ENCODE measurements at places on chromosomes 11 and 22.

GRCh38 chr22:25361899-25362214 lies 142.4 kb downstream of the CRYBB2 start:
- no peak for DNase-seq

DNA sequence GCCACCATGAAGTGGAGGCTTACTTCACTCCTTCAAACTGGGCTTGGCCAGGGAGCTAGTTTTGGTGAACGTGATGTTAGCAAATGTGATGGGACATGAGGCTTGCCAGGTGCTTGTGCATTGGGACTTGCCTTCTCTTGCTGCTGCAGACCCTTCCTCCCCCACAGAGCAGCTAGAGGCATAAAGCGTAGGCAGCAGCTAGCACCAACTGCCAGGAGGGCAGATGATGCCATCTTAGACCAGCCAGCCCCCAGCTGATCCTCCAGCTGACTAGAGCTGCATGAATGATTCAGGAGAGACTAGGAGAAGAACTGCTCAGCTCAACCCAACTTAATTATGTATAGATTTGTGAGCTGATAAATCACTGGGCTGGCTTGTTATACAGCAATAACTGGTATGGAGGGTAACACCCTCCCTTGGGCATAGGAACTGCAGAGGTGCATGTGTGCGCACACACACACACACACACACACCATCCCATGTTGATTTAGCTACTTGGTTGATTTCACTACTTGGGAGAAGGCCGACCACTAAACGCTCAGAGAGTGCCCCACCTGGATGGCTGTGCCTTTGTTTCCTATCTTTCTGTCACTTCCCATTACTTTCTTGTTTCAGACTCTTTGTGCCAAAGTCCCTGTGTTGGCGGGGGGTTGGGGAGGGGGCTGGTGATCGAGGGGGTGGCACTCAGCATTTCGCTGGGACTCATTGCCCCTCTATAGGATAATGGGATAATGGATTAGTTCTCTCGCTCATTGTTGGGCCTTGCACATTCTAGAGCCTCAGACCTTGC lies 202.8 kb downstream of the ADAMTS15 start:
- no peak for DNase-seq

DNA sequence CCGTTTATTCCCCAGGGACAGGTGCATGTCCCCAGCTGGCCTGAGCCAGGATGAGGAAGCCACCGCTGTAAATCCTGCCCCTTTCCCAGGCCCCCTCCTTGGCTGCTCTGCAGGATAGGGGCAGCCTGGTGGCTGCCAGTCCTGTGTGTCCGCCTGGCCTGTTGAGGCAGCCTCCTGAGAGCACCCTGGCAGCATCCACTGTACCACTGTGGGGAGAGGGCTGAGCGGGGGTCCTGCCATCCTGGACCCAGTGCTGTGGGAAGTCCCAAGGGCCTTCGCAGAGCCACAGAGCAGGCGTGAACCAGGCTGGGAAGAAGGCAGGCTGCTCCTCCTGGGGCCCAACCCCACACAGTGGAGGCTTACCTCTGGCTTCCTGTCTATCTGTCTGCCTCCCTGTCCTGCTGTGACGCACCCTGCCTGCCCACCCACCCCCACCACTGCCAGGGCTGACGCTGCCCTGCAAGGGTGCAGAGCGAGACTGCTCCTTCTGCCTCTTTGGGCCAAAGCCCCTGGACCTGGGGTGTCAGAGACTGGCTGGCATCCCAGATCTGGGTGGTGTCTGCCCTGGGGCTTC lies 8.4 kb downstream of the KCTD17 start:
- DNase-seq = no peak

DNA sequence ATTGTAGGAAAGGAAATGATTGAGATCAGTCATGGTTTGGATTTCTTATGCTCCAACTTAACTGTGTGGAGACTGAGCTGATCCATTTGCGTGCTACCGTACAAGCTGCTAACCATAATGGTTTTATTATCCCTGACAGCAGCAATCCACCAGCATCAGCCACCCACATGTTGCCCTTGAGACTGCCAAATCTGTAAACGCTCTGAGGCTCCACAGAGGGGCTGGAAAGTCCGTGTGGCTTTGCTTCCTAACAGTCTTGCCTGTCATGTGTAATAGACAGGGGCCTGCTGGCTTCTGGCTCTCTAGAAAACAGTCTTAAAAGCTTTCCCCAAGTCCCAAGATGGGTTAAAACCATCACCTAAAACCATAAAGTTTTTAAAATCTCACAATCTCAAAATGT lies 30.1 kb downstream of the ATG16L2 start:
- DNase-seq = no peak

DNA sequence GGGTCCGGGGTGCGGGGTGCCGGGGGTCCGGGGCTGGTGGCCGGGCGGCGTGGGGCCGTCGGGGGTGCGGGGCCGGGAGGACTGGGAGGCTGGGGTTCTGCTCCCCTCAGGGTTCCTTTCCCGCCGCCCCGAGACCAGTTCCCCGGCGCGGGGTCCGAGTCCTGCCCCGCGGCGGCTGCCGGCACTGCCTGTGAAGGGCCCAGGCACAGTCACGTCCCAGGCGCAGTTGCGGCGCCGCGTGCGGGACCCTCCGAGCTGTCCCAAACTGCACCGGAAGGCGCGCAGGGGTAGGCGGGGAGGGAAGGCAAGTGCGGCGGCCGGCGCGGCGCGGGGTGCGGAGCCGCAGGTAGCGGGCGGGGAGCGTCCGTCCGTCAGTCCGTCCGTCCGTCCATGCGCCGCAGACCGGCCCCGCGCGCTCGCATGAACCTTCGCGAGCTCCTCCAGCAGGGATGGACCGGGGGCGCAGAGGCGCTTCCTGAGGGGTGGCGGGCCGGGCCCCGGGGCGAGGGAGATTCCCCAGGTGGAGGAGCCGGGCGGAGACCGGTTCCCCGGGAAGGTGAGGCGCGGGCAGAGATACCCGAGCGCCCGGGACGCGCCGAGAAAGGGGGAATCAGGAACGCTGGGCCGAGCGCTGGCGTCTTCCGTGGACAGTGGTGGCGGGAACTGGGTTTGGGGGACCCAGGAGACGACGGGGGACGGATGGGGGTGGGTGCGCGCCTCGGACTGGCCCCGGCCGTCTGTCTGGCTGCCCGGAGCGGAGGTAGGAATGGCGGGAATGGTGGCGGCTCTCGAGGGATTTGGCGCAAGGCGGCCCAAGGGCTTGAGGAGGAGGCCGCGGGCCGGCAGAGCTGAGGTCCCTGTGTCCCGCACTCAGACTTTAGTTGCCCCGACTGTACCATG lies 3.1 kb upstream of the ADORA2A start:
- no peak for DNase-seq

GRCh38 chr11:126992065-126992803 lies 8.3 kb downstream of the KIRREL3 start:
- DNase-seq = peak; percentile 96

DNA sequence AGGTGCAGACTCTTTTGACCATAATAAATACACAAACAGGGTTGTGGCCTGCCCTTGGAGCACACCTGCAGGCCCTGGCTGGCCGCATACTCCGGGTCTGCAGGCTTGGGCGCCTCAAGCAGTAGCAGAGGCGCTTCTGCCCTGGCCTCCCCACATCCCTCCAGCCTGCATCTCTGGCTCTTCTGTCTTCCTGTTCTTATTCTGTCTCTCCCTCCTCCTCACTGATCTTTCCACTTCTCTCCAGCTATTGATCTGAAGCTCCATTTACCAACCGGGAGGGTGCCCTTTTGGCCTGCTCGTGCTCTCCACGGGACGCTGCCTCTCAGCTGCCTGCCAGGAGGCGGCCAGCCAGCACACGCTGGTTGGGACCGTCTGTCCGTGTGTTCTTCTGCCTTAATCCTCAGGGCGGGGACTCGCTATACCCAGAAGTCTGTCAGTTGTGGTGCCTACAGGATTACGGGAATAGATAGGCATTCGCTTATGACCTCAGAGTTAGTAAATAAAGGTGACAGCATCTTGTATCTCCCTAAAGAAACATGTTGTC lies 5.2 kb downstream of the UPB1 start:
- no peak for DNase-seq

DNA sequence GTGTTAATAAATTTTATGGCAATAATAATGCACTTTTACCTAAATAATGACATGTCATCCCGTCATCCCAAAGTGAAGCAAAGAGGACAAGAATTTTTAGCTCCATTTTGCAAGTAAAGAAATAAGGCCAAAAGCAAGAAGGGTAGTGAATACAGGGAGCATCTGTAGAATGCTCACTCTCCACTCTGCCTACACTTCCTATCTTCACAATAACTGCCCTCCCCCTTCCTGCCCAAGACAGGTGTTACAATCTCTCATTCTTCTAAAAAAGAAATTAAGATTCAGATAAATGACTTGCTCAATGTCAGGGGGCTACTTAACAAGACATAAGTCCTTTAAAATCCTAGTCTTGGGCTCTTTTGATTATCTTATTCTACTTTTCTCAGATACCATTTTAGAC lies 8.9 kb downstream of the RDX start:
- DNase-seq = no peak

DNA sequence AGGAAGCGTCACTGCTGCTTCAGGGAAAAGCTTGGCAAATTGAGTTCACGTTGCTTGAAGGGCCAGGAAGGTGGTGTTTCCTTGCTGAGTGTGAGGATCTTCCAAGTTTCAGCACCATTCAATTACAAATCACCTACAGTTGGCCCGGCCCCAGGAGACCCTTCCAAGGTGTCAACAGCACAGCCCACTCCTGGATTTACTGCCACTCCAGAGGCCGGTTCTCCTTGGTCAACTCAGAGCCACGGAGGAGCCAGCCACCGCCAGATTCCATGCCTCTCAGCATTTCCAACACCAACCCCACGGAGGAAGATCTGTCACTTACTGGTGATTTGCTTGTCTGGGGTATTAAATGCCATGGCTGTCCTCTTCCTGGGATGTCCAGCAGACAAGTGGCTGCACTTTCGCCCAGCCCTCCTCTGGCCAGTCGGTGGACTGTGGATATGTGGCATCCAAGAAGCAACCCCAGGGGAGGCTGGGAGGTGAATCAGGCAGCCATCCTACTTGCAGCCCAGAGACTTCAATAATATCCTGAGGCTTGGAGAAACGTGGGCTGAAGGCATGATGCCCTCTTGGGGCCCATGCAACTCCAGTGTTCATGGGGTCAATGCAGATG lies 74.1 kb upstream of the SHANK2 start:
- DNase-seq = no peak

- DNase-seq = no peak
Measured at GRCh38 chr11:115545581-115546210, 41.5 kb upstream of the CADM1 start.

DNA sequence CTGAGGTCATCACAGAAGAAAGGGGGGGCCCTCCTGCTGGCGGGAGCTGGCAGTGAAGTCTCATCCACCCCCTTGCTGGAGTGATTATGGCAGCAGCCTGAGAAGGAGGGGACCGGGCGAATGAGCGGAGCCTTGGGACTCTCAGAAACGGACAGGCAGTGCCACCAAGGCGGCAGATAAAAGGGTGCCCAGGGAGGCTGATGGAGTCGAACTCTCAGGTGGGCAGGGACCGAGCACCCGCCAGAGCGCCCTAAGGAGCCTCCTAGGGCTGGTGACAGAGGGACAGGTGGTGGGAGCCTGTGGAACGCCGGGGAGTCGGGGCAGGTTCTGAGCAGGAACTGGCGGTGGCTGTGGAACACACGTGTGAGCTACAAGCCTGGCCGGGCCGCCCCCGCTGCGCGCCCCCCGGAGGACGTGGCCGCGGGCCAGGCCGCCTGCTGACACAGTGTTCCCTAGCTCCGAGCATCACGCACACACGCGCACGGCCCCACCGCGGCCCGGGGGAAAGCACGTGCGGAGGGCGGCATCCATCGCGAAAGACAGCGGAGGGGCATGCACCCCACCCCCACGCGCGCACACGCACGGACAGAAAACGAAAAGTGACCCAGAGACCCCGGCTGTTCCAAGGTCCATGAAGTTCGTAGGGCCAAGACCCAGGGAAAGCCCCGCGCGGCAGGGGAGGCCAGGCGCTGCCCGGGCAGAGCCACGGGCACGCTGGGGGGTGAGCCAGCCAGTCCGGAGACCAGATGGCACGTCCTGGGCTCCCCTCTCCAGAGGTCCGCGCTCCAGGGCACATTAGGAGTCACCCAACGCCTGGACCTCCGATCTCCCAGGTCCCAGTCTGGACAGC lies 1.0 kb downstream of the VWCE start:
- DNase-seq = no peak

- no peak for DNase-seq
Measured at GRCh38 chr11:83092488-83093384, 21.0 kb upstream of the RAB30 start.

DNA sequence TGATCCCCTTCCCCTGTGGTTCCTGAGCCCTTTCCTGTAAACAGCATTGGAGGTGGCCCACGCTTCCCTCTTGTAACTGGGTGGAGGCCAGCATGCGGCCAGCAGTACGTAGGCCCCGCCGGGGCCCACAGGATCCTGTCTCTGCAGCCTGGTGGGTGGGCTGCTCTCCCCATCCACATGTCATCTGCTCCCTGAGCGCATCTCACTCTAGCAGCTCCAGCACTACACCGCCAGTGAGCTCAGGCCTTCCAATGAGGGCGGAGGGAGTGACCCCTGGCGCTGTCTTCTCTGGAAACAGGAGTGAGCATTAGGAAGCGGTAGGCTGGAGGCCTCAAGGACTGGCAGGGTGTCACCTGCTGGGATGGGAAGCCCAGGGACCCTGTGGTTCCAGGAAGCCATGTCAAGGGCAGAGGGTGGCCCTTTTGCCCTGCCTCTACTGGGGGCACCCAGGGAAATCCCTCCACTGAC lies 363.9 kb downstream of the TBC1D22A start:
- DNase-seq = no peak

DNA sequence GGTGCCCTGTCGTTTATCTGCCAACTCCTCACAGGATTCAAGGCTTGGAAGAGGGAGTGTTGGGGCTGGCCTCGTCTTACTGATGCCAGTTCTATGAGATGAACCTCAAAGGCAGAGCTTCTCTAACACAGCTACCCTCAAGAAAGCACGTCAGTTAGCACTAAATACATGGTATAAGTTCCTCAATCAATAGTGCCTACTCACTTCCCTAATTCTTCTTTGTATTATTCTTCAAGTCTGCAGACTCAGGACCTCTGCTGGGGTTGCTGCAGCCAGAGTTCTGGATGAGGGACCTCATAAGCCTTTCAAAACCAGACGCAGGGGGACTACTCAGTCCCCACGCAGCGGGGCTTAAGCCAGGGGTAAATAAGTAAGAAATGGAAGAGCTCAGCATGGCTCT lies 118.3 kb downstream of the VPREB1 start:
- DNase-seq = no peak

DNA sequence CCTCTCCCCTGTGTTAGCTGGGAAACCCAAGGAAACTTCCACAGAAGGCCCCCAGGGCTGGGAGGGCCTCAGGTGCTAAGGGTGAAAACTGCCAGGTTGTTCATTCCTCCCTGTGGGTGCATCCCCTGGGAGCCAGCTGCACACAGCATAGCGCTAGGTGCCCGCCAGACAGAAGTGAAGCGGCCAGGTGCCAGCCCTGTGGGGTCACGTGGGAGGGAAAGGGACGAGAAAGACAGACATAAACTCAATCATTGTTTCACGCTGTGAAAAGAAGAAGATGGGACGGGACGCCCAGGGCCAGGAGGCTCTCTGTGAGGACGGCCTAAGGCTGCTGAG lies 31.6 kb upstream of the HMOX1 start:
- DNase-seq = no peak

Data from HS-5 (cell line).